Stimulated activated CD8-positive, alpha-beta memory T cell treated with anti-CD3 and anti-CD28 coated beads, Interleukin-12 subunit alpha, Interleukin-12 subunit beta, amount 100 ng/mL, for 1 hour (primary cell): ENCODE measurements at places on chromosomes 4 and X.
A peak's percentile ranks its signal among the peaks of the same experiment; 100 is the strongest.

GRCh38 chr4:5217421-5217820 lies 166.1 kb downstream of the STK32B start:
- no peak for DNase-seq

GRCh38 chrX:112840382-112841113 lies at the start of gene AMOT:
Gene AMOT (minus strand): TSS chrX:112840831. CDS start chrX:112823126, 17,705 bp downstream.
- DNase-seq, result no peak

- DNase-seq, result no peak
Observed at GRCh38 chr4:169898095-169898494, 128.1 kb downstream of the MFAP3L start.

GRCh38 chr4:15805583-15806517 lies 27.7 kb downstream of the CD38 start:
- DNase-seq, result peak; percentile 20

DNA sequence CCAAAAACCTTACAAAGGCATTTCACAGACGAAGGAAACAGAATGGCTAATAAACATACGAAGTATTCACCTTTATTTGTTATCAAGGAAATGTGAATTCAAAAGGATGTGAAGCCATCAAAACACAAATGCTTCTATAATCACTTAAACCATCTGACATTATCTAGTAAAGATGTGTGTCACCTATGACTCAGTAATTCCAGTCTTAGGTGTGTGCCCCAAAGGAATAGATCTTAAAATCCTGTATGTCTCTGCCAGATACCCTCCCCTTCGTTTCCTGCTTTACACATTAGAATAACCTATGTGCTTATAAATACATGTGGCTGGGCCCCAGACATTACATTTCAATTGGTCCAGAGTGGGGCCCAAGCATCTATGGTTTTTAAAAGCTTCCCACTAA lies 41.8 kb upstream of the CEP135 start:
- DNase-seq, result no peak

DNA sequence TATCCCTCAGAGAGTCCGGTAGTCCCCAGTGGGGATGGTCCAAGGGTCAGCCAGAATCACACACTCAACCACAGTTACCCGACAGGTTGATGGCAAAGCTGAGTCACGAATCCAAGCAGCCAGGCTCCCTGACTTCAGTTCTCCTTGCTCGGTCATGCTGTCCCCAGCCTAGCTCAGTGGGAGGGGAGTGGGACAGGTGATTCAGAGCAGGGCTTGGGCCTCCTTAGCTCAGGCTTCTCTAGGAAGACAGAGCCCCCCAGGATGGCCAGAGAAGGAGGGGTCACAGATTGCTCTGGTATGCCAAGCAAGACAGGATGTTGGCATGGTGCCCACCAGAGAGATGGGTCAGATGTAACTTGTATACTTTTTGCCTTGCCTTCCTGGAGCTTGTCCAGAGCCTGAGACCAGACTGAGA lies 66.5 kb downstream of the EFNB1 start:
- DNase-seq, result no peak

- DNase-seq, result no peak
Observed at GRCh38 chr4:147378780-147379179, 102.1 kb upstream of the EDNRA start.

DNA sequence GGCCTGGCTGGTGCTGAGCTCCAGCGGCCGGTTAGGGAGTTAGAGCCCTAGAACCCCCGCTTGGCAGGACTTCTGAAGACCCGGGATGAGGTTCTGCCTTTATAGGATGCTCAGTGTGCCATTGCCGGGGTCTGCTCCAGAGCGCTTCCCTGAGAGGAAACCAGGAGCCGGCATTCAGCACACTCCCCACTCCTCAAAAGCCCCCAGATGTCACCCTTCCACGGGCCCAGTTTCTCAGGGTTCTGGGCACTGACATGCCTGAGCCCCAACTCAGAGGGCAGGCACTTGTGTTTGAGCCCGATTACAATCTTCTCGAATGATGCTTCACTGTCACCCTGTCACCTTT lies 6.5 kb downstream of the NKX3-2 start:
- DNase-seq, result no peak

- DNase-seq, result no peak
Observed at GRCh38 chrX:22575161-22575845, 302.6 kb downstream of the CBLL2 start.

- DNase-seq, result no peak
Observed at GRCh38 chr4:174408841-174409552, 113.3 kb downstream of the HPGD start.

- DNase-seq, result no peak
Observed at GRCh38 chr4:141109983-141110382, 23.3 kb downstream of the RNF150 start.

DNA sequence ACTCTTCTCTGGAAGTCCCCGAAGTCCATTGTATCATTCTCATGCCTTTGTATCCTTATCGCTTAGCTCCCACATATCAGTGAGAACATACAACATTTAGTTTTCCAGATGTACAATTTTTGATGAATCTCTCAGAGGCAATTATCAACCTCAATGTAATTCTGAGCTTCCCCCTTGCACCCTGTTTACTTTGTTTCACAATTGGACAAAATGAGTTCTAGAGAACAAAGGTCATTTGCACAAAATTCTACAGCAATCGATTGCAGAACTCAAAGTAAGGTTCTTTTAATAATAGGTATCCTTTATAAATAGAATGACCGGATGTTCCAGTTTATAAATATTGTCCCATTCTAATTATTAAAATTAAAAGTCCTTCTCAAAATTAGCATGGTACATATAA lies 79.3 kb downstream of the SLC16A2 start:
- no peak for DNase-seq

GRCh38 chr4:10205223-10205622 lies 88.6 kb upstream of the WDR1 start:
- DNase-seq, result no peak

GRCh38 chr4:150355858-150356455 lies 226.0 kb upstream of the MAB21L2 start:
- no peak for DNase-seq

- DNase-seq, result no peak
Observed at GRCh38 chr4:14877246-14878225, 124.7 kb upstream of the CPEB2 start.

DNA sequence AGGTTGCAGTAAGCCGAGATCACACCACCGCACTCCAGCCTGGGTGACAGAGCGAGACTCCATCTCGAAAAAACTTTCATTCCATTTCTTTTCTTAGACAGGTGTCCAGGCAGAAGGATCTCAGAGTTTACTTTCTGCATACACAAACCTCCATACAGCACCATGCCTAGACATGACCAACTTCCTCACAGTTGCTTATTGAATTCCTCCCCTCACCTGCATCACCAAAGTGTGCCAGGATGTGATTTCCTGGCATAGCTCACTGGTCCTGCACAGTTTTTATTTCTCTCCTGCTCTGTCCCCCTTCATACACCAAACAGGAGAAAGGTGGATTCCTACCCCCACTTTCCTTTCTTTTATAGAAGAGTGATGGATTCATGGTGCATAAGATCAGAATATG lies 34.7 kb upstream of the PPARGC1A start:
- no peak for DNase-seq

DNA sequence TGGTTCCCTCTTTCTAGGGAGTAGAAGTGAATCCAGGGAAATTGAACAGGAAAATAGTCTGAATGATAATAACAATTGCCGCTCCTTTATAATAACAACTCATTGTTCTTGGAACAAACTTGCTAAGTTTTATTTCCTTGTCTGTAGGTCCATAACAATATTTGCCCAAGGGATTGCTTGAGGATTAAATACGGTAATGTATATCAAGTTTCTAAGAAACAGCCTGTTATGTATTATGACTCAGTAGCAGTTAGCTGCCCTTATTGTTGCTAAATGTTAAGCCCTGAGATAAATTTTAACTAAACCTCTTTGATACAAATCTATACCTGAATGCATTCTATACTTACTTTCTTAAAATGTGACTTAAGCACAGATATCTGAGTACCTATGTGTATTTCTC lies 215.9 kb upstream of the AADAT start:
- no peak for DNase-seq

- DNase-seq, result no peak
Observed at GRCh38 chr4:7478665-7479064, 43.9 kb upstream of the PSAPL1 start.

DNA sequence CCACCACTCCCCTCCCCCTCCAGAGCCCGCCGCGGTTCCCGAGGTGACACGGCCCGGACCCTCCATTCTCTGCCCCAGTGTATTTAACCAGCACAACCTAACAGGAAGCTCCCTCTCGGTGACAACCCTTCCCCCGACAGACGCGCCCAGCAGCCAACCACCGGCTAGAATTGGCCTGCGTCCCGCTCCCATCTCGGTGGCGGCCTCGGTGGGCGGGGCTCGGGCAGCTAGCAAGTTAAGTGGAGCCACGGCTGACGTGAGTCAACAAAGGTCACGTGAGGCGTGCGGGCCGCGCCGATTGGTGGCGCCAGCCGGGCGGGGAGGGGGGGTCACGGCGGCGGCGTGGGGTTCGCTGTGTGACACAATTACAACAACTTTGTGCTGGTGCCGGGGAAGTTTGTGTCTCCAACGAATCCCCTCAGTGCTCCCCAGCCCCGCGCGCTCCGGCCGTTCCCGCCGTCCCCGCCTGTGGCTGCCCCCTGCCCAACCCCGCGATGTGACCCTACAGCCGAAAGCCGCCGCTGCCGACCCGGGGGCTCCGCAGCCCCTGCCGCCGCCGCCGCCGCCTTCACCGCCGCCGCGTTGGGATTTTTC lies at the start of gene KDM6A:
Gene KDM6A (plus strand): TSS at position 368 of the 594 bp plus-strand sequence. CDS start 364 bp downstream, outside the sequence.
- peak; percentile 87 for DNase-seq

- no peak for DNase-seq
Observed at GRCh38 chr4:110636680-110637407, 14.0 kb upstream of the PITX2 start.

- DNase-seq, result no peak
Observed at GRCh38 chrX:16743604-16744325, 24.4 kb downstream of the SYAP1 start.

DNA sequence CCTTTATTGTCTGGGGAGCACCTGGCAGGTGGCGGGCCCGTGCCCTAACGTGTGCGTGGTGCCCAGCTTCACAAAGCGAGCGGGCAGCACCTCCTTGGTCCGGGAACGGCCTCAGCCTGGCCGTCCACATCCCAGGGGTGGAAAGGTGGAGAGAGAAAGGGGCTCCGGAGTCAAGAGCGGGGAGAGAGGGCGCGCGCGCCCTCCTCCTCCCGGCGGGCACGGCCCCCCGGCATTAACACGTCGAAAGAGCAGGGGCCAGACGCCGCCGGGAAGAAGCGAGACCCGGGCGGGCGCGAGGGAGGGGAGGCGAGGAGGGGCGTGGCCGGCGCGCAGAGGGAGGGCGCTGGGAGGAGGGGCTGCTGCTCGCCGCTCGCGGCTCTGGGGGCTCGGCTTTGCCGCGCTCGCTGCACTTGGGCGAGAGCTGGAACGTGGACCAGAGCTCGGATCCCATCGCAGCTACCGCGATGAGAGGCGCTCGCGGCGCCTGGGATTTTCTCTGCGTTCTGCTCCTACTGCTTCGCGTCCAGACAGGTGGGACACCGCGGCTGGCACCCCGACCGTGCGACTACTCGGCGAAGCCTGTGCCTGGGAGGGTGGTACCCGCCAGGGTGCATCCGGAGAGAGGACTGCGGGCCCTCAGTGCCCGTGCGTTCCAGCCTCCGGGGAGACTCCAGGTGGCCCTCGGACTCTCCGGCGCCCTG lies at the start of gene KIT:
Gene KIT (plus strand): TSS at position 407 of the 701 bp plus-strand sequence. CDS start 58 bp downstream, at position 465.
- DNase-seq, result no peak

DNA sequence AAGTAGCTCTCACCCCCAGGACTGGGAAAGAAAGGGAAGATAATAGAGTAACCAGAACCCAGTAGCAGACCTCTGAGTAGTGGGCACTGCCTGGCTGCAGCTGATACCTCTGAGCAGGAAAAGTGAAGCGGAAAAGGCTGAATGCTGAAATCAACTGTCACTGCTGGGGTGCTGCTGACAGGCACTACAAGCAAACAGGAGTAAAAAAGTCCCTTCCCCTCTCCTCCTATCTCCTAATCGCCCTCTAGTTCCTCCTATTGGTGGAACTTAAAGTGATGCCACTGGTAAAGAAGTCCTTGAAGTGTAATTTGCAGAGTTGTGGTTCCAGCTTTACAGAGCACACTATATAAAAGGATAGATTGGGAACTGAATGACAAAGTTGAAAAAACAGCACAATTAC lies 32.8 kb upstream of the GLRB start:
- no peak for DNase-seq

- DNase-seq, result no peak
Observed at GRCh38 chr4:98516042-98516440, 142.4 kb downstream of the TSPAN5 start.

- no peak for DNase-seq
Observed at GRCh38 chrX:110242371-110242770, 75.5 kb downstream of the AMMECR1 start.

DNA sequence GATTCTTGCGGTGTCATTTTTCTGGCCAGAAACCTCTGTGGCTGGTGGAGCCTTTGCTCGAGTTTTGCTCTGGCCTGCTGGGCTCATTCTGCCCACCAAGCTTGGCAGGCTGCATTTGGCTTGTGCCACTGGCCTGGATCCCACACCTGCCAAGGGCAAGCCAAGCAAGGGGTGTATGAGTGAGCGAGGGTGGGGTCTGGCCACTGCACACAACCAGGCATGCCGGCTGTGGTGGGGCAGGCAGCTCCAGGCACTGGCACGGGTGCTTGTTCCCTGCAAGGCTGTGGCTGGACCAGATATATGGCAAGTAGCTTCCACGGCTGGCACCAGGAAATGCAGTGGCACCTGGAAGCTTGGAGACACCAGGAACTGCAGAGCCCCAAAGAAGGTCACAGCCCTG lies 68.6 kb upstream of the PPP3CA start:
- DNase-seq, result no peak

GRCh38 chr4:1664141-1664540 lies 20.0 kb downstream of the FAM53A start:
- no peak for DNase-seq

DNA sequence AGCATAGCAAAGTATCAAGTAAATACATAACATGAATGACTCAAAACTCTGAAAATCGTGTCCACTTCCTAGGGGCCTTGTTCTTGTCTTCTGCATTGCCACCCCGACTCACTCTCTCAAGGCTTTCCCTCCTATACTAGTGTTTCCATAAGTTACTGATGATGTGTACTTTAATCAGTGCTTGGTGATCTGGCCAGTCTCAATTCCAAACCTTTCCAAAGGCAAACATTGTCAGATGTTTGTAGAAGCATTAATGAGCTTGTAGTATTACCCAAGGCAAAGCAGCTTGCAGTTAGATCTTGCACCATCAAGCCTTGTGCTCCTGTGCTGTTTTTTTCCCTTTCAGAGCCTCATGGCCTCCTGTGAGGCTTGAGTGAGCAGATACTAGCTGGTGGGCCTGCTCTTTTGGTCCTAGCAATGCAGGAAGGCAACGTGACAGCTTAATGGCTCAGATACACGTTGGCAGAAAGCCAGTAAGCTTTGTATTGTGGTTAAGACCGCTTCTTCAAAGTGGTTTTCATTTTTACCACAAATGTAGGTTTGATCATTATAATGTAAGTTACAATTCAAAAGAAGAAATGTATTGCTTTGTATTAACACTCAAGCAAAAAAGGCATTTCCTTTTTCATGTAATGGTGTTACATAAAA lies 51.8 kb downstream of the RBPJ start:
- peak; percentile 8 for DNase-seq

GRCh38 chr4:21752616-21753015 lies 196.0 kb downstream of the KCNIP4 start:
- DNase-seq, result no peak

- no peak for DNase-seq
Observed at GRCh38 chr4:40269133-40269532, 66.0 kb upstream of the CHRNA9 start.
